ENCODE measurements at places on chromosomes 3 and 15.
A peak's percentile ranks its signal among the peaks of the same experiment; 100 is the strongest.

DNA sequence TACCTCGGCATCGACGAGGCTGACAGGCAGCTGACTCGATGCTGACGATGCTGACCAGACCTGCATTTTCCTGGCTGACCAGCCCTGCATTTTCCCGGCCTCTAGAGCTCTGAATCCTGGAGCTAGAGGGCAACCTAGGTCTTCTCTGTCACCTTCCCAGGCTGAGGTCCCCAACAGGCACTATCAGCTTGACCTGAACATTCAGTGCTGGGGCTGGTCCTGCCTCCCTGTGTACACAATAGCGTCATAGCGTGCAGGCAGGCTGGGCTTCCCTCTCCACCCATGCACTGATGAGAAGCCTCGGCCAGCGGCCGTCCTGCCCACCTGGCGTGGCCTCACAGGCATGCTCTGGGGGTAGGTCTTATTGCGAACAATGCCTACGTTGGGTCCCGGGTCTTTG lies 62.3 kb upstream of the SNRPA1 start:
- DNase-seq, result peak; percentile 71

- DNase-seq, result no peak
Observed at GRCh38 chr3:48795997-48796732, 51.5 kb downstream of the PRKAR2A start.

DNA sequence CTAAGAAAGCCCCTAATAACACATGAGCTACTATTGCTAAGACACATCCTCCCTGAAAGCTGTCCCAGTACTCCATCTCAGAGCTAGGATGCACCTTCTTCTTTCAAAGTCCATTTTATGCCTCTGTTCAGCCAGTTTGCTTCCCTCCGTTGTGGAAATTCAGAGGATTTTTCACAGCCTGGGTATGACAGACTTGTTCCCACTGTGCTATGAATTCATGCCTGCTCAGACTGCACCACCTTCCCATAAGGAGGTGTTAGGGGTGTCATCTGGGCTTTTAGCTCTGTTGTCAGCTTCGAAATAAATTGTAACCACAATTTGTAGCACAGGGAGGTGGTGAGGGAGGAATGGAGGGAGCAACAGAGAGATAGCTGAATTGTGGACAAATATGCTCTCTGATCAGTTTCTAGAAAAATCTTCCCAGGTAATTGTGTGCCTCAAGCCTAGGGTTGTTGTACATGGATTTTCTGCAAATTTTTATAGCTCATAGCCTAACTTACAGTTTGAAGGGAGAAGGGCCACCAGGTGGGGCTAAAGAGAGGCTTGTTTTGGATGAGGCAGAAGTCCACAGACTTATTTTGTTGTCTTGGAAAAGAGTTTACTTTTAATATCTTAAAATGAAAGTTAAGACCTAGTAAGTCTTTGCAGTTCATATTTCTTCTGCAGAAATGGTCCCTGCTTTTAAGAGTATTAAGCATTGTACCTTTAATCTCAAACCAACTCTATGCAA lies 462.0 kb downstream of the PDCD6IP start:
- DNase-seq, result peak; percentile 64

- DNase-seq, result peak; percentile 66
Observed at GRCh38 chr15:93088981-93089726, at the start of gene RGMA. TSS of gene RGMA (minus strand) at chr15:93089211. CDS start at chr15:93088932, 279 bp downstream.

- DNase-seq, result no peak
Observed at GRCh38 chr3:132625613-132626012, 28.5 kb downstream of the ACKR4 start.

DNA sequence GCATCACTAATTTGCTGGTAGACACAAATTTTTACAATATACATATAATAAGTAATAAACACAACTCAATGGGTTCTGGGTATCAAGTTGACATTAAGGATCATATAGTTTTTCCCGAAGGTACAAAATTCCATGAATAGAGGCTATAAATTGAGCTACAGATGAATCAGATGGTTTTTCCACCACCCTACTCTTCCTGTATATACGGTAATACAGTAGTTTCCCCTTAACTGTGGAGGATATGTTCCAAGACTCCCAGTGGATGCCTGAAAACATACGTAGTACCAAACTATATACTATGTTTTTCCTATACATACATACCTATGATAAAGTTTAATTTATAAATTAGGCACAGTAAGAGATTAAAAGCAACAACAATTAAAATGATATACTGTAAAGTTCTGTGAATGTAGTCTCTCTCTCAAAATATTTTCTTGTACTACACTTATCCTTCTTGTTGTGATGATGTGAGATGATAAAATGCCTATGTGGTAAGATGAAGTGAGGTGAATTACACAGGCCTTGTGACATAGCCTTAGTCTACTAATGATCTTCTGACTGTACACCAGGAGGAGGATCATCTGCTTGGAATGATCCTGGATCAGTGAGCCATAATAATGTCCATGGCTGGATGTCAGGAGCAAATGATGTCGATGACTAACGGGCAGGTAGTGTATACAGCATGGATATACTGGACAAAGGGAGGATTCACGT lies 116.7 kb downstream of the NR1I2 start:
- DNase-seq, result no peak

Data from islet precursor cell (in vitro differentiated cells).